COR-L47 (cell line): ENCODE measurements at places on chromosomes 3 and 15.

GRCh38 chr15:33956397-33956796 is 11.9 kb upstream of the CHRM5 start:
- no peak for DNase-seq

GRCh38 chr3:72008226-72008996 is 223.5 kb upstream of the PROK2 start:
- DNase-seq, result no peak

GRCh38 chr3:52091586-52092270 is 35.4 kb upstream of the DUSP7 start:
- no peak for DNase-seq

DNA sequence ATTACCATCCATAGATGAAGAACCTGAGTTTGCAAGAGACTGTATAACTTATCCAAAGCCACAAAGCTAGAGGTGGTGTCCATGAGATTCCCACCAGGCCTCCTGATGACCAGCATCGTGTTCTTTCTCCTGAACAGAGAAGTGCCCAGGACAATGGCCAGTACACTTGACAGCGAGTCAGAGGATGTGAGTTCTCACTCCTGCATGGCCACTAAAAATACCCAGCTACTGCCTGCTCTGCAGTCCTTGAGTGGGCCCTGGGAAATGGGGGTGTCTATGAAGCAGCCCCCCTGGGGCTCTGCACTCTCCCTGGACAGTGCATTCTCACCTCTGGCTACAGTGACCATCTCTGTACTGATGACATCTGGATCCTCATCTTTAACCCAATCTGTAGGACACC is 201.2 kb downstream of the RPLP1 start:
- DNase-seq, result no peak

DNA sequence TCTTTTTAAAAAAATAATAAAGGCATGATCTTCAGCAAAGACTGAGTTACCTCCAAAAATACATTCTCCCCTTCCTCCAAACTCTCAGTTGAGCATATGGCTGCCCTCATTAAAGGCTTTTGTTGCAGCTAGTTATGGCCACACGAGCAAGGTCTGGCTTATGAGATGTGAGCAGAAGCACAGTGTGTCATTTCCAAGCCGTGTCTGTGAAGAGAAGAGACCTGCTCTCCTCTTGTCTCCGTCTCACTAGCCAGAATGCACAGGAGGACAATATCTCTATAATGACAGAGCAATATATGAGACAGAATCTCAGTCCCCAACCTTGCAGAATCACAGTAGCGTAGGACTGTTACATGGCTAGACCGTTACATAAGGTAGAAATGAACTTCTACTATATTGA is 152.3 kb downstream of the MAGI1 start:
- no peak for DNase-seq

- no peak for DNase-seq
These were observed 96.7 kb upstream of the FHIT start for GRCh38 chr3:61347981-61348380.

DNA sequence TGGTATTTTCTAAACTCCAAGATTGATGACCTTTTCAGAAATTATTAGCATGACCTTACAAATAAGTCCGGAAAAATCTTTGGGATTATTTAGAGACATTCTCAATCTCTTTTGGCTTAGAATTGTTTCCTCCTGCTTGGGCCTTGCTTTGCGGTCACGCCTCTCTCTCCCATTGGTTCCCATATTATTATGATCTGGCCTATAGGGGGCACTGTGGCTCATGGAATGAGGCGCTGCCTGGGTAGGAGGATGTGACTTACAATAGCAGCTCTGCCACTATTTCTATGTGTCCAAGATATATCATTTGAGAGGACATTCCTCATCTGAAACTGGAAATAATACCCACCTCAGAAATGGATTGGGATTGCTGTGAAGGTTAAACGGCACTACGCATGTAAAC is 464.9 kb downstream of the MFSD1 start:
- DNase-seq, result peak; percentile 59

GRCh38 chr3:184592371-184593219 is 31.0 kb downstream of the EPHB3 start:
- no peak for DNase-seq

DNA sequence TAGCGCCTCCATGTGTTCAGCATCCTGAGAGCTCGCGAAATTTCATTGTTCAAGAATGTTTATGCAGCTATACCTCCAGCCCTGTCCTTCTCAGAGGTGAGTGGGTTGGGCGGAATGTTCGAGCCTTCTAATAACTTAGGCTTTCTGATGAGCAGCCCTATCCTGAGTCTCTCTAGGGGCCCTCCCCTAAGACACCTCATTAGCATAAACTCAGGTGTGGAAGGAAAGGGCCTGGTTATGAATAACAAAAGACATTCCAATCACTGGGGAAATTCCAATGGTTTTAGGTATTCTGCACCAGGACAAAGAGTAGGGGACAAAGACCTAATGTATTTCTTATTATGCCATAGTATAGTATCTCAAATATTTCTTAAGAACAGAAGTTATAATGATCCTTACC is 138.1 kb upstream of the PDZRN3 start:
- no peak for DNase-seq
